Suppressor macrophage (primary cell): ENCODE measurements at places on chromosomes 11 and 22.

- DNase-seq: no peak
These were observed 21.2 kb downstream of the MCM5 start for GRCh38 chr22:35421121-35421520.

DNA sequence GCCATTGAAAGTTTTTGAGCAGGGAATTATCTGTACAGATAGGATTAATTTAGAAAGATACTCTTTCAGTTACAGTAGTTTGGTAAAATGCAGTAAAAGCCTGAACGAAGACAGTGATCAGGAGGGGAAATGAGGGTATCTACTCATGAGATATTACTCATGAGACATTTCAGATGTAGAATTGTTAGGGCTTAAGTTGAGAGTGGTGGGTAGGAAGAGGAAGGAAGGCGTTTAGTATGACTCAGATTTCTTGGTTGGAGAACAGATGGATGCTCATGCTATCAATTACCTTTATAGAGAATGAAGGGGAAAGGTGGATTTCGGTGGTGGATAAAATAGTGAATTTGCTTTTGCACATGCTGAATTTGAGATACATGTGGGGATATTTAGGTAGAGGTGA is 15.8 kb downstream of the CCDC81 start:
- DNase-seq: no peak

DNA sequence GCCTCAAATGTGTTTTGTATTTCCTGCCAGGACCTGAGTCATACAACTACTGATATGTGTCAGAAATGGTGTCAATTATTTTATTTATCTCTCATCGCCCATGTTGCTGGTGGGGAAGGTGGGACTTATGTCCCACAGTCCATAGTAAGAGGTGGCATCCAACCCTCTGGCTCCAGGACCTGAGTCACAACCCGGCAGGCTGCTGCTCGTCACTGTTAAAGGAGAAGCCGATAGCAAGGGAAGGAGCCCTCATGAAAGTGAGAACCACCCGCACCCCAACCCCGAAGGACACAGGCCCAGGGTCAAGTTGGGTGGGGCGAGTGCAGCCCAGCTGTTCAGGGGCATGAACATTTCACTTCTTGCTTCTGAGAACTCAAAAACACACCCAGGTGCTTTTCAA is 33.1 kb upstream of the TP53I11 start:
- DNase-seq: no peak

DNA sequence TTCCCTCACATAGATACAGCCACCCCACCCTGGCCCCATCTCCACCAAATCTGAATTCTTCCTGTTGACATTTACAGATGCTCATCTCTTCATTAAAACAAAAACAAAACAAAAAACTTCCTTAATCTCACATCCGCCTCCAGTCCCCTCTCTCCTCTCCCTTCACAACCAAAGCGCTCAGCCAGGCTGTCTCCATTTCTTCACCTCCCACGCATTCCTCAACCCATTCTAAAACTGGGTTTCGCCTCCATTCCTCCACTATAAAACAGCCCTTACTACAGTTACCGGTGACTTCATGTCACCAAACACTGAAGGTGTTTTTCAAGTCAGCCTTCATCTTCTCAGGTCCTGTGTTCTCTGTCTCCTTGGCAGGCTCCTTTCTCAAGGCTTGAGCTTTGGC is 9.6 kb downstream of the BACE1-AS start:
- DNase-seq: no peak

- no peak for DNase-seq
These were observed 85.0 kb downstream of the CD44 start for GRCh38 chr11:35223991-35224390.

GRCh38 chr11:127103586-127104388 is 103.2 kb upstream of the KIRREL3 start:
- DNase-seq: no peak

GRCh38 chr11:75013051-75013450 is 24.3 kb downstream of the NEU3 start:
- no peak for DNase-seq

GRCh38 chr11:73375830-73376159 is 404 bp upstream of the RELT start:
- DNase-seq: no peak

GRCh38 chr11:125389339-125390166 is 106.5 kb downstream of the FEZ1 start:
- no peak for DNase-seq

DNA sequence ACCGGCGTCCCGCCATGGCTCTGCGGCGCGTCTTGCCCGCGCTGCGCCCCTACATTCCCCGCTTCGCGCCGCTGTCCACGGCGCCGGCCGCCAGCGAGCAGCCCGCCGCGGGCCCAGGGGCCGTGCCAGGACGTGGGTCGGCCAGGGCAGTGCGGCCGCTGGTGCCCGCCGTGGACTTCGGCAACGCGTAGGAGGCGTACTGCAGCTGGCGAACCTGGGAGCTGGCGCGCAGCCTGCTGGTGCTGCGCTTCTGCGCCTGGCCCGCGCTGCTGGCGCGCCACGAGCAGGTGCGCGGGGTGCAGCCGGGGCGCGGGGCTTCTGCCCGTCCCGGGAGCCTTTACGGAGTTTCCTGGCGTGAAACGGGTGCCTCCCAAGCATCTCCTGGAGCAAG is 20.1 kb downstream of the DGCR6L start:
- no peak for DNase-seq

DNA sequence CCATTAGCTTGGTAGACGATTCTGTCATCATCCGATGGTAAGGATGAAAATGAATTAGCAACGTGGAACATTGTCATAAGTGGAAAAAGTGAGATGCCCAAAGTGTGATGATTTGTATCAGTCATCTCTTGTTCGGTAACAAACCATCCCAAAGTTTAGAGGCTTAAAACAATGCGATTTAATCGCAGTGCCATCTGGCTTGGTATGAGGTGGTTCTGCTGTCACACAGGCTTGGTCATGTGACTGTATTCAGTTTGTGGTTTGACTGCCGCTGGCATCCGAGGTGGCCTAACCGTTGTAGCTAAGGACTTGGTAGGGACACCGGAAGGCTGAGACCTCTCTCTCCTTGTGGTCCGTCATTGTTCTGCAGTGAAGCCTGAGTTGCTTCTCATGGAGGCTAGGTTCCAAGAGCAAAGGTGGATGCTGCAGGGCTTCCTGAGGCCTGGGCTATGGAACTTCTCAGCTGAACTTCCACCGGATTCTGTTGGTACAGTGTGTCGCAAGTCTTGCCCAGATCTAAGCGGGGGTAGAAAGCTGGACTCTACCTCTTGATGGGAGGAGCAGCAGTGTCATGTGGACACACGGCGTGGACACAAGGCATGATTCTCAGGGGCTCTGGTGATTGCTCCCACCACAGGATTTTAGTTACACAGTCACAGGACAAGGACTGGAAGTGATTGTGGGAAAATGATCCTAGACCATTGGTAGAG is 36.3 kb downstream of the BCR start:
- DNase-seq: peak; percentile 50

- no peak for DNase-seq
These were observed 105.3 kb upstream of the E2F8 start for GRCh38 chr11:19345848-19346681.

- DNase-seq: no peak
These were observed 192.6 kb upstream of the PITPNB start for GRCh38 chr22:28111501-28112189.

- no peak for DNase-seq
These were observed 1.2 kb upstream of the CASTOR1 start for GRCh38 chr22:30290342-30291057.

- peak; percentile 29 for DNase-seq
These were observed 197.8 kb downstream of the MAML2 start for GRCh38 chr11:96145163-96145585.

GRCh38 chr11:106238704-106239360 is 161.4 kb downstream of the AASDHPPT start:
- DNase-seq: no peak

GRCh38 chr11:72740060-72740424 is 12.2 kb downstream of the ARAP1 start:
- no peak for DNase-seq

DNA sequence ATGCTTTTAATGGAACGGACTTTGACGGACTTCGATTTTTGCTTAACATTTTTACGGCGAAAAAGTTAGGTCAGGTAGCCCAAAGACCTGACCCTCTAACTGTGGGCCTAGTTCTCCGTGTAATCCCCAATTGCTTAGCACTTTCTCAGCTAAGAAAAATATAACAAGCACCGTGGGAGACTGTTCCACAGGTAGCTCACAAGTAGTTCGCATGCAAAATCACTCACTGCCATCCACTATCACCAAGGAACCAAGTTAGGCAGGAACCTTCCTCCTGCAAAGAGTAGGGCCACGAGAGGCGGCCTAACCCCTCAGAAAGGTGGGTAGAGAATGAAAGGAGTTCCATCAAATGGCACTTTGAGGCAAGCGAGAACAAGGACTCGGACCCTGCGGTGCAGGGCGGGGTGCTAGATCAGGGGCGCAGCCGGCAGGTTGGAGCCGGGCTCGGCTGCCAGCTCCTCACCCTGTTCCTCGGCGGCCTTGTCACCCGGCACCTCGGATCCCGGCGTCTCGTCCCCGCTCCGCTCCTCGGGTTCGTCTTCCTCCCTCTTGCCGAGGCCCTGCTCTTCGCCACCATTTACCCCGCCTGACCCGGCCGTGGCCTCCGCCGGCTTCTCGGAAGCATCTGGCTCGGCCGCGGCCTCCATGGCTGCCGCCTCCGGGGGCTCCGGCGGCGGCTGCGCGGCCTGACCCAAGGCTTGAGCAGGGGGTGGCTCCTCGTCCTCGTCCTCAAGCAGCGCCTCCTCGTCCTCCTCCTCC is 922 bp downstream of the HNRNPUL2 start:
- no peak for DNase-seq

- DNase-seq: no peak
These were observed 22.3 kb downstream of the ZBTB16 start for GRCh38 chr11:114081641-114082414.

- DNase-seq: peak; percentile 42
These were observed 435.1 kb upstream of the DDI1 start for GRCh38 chr11:103601225-103601846.

GRCh38 chr11:95994329-95994728 is 70.4 kb upstream of the MTMR2 start:
- DNase-seq: no peak

GRCh38 chr11:91796999-91797398 is 427.6 kb upstream of the FAT3 start:
- no peak for DNase-seq

DNA sequence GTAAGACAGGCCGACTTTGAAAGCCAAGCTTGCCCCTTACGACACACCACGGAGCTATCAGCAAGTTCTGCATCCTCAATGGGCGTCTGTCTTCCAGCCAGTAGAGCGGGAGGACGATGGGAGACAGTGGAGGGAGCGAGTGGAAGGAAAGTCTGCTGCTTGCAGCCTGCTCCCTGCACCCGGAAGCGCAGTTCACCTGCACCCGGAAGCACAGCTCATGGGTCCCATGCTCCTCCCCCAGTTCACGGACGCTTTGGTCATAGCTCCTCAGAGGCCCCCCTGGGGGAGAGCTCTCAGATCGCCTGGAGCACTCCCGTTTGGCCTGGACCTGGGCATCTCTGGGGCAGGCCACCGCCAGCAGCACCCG is 51.3 kb downstream of the FBLN1 start:
- DNase-seq: no peak

GRCh38 chr11:2989006-2989405 is 3.1 kb downstream of the NAP1L4 start:
- no peak for DNase-seq

- DNase-seq: no peak
These were observed 69.9 kb downstream of the PTPRJ start for GRCh38 chr11:48050304-48050703.

- no peak for DNase-seq
These were observed 372.8 kb upstream of the CCDC179 start for GRCh38 chr11:23233075-23233474.

DNA sequence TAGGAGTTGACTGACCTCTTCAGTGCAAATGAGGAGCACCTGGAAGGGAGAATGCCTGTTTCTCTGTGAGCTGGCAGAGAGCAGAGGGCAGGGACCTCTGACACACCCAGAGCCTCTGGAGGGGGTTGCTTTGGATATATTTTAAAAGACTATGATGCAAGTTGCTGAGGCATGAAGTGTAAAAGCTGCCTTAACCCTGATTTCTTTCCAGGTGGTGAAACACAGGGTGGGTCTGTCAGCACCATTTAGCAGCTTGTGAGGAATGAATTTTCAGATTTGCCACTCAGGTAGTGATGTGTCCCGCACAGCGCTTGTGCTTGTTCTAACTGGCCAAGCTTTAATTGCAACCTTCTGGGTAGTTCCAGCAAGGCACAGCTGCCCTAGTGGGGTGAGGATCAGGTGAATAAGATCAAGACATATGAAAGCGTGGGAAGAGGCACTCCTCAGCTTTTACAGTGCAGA is 90.2 kb downstream of the SWAP70 start:
- no peak for DNase-seq

DNA sequence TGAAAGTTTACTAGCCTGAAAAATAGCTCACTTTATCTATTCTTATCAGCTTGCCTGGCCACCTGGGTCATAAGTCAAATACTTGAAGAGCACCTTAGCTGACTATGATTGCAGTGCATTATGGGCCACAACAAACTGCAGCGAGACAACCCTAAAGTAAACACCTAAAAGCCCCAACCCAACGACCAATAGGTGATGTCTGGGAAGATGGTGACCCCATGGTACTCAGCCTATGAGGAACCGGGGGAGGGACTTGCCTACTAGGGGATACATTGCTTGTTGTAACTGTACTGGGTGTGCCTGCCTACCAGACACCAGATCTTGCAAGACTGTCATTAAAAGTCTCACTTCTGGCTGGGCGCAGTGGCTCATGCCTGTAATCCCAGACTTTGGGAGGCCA is 35.6 kb upstream of the APOBEC3A start:
- no peak for DNase-seq

DNA sequence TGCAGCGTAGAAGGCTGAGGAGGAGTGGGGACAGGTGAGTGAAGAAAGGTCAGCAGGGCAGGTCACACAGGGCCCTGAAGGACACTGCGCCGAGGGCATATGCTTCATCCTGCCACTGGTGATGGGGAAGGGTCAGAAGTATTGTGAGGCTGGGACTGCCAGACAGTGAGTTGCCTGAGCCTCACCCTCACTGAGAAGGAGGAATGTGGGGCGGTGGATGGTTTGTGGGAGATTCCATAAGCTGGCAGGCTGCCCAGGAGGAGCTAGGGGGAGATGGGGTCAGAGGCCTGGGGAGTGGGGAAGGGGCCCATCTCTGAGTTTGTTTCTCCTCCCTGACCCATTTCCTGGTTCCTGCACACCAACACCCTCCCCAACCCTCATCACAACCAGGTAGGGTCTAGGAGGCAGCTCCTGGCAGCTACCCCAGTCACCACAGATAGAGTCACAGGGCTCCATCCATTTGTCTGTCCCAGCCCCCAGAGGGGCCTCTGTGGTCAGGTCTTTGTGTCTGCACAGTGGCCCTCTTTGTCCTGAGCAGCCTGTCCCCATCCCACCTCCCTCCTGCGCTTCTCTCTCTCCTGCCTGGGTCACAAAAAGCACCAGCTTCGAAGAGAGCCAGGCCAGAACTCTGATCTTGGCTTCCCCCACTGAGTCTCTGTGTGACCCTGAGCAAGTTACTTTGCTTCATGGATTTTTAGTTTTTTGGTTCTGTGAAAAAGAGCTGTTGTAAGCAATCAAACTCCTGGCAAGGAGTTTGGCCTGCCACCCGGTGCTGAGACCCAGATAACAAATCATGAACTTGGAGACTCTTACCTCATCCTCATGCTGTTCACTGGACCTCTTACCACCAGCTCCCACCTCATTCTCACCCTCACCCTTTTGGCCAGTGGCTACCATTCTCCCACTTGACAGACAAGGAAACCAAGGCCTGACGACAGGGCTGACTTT is 4.6 kb upstream of the P2RY2 start:
- no peak for DNase-seq
